Non-pigmented ciliary epithelial cell (primary cell): ENCODE measurements at places on chromosomes 13 and 19.
A peak's percentile ranks its signal among the peaks of the same experiment; 100 is the strongest.

DNA sequence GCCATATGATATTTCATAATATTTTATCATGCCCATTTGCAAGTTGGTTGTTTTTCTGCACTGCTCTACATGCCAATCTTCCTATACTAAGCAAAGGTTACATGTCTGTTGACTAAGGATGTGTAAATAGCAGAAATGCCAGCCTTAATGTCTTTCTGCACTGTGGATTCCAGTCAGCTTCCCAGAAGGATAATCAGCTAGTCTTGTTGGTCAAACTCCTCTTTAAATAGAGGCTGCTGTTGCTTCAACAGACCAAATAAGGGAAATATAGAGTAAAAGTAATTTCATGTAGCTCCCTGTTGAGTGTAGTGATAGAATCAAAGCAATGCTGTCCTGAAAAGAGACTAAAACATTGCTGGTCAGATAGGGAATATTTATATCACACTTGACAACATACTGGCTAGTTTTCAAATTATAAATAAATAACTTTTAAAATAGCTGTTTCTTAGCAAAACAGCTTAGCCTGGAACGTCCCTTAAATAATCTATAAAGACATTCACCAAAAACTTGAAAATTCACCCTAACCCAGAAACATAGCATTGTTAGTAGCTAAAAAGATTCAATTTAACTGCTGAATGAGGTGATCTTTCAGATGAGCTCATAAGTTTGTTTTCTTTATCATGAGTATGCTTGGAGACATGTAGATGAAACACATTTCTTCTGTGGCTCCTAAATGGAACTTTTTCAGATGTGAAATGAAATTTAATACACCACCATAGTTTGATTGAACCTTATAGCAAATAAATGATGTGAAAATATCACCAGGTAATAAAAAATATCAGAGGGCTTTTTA, 56.6 kb downstream of the FRY start:
- no peak for DNase-seq

DNA sequence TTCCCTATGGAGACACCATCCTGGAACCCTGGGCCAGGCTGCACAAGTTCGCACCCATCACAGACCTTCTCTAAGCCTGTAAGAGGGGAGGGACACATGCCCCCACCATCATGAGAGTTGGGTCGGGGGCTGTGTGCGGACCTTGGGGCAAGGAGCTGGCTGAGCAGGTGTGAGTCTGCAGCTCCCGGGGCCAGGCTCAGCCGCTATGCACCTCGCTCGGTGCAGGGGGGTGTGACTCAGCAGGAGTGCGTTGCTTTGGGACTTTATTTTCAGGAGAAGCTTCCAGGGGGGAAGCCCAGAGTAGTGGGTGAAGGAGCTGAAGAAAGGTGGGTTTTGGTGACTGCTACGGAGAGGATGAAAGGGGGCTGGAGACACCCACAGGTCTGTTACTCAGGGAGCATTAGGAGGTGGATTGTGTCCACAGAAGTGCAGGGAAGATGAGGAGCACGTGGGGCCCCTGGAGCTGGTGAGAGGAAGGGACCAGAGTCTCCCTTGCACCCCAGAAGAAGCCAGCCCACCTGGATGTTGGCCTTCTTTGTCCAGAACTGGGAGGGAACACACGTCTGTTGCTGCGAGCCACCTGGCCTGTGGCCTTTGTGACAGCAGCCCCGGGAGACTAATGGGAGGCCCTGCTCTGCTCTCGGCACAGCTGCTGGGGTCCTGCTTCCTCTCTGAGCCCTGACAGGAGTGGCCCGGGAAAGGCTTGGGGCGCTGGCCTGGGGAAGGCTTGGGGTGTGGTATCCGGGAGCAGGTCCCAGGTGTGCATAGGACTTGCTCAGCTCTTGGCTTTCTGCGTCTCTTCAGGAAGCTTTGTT, 162.6 kb downstream of the TEX29 start:
- no peak for DNase-seq

GRCh38 chr13:39777527-39778061, 122.1 kb downstream of the COG6 start:
- peak; percentile 95 for DNase-seq

DNA sequence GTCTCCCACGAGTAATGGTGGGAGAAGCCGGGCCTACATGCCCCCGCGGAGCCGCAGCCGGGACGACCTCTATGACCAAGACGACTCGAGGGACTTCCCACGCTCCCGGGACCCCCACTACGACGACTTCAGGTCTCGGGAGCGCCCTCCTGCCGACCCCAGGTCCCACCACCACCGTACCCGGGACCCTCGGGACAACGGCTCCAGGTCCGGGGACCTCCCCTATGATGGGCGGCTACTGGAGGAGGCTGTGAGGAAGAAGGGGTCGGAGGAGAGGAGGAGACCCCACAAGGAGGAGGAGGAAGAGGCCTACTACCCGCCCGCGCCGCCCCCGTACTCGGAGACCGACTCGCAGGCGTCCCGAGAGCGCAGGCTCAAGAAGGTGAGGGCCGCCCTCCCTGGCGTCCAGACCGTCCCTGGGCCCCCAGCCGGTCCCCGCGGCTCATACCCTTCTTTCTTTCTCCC, 1.4 kb upstream of the USF2 start:
- DNase-seq: no peak

DNA sequence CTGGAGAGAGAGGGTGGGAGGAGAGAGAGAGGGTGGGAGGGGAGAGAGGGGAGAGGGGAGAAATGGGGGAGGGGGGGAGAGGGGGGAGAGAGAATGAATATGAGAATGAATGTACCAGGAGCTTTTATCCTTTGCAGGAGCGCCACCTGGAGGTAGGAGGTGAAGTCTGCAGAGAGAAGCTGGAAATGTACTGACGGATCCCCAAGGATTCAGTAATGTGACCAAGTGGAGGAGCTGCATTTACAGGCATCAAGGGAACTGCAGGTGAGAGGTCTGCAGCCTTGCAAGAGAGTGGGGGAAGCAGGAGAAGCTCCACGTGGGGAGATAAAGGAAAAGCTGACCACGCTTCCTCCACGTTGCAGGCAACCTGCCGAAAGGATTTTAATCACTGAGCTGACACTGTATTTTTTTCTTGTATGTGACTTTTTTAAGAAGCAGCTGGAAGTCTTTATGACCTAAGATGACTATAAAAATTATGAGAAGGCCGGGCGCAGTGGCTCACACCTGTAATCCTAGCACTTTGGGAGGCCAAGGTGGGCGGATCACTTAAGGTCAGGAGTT, 33.7 kb downstream of the VSTM1 start:
- DNase-seq: peak; percentile 24

- no peak for DNase-seq
These were observed 2.0 kb upstream of the PTOV1 start for GRCh38 chr19:49848938-49849337.

- no peak for DNase-seq
These were observed 125.9 kb downstream of the MIPEP start for GRCh38 chr13:23763318-23763717.

- DNase-seq: no peak
These were observed 113.6 kb upstream of the ARGLU1 start for GRCh38 chr13:106681536-106681935.

DNA sequence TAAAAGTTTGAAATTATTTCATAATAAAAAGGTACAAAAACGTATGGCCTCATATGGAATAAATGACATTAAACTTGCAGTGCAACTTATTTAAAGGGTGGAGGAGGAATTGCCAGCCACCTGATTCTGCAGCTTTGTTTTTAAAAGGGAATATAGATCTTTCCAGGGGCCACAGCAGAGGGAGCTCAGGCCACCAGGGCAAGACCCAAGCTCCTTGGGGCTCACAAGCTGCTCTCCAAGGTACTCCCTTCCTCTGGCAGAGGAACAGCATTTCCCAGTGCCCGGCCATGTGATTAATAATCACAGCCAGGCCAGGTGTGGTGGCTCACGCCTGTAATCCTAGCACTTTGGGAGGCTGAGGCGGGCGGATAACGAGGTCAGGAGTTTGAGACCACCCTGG, 6.2 kb downstream of the ACOD1 start:
- no peak for DNase-seq

GRCh38 chr19:35306473-35307246, 14.7 kb downstream of the MAG start:
- no peak for DNase-seq

DNA sequence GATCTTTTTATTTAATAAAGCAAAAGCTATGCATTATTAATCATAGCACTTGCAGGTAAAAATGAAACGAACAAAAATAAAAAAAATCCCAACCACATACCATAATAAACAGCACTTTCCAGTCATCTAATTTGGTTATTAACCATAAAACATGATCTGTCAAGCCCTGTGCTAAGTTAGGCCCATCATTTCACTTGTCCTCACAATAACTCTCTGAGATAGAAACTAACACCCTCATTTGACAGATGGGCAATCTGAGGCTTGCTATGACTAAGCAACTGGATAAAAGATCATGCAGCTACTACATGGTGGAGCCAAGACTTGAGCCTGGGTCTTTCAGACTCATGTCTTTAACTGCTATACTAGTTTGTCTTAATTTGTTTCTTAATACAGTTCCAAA, 21.8 kb downstream of the PROSER1 start:
- no peak for DNase-seq

GRCh38 chr13:98678741-98679140, 73.7 kb downstream of the SLC15A1 start:
- no peak for DNase-seq

DNA sequence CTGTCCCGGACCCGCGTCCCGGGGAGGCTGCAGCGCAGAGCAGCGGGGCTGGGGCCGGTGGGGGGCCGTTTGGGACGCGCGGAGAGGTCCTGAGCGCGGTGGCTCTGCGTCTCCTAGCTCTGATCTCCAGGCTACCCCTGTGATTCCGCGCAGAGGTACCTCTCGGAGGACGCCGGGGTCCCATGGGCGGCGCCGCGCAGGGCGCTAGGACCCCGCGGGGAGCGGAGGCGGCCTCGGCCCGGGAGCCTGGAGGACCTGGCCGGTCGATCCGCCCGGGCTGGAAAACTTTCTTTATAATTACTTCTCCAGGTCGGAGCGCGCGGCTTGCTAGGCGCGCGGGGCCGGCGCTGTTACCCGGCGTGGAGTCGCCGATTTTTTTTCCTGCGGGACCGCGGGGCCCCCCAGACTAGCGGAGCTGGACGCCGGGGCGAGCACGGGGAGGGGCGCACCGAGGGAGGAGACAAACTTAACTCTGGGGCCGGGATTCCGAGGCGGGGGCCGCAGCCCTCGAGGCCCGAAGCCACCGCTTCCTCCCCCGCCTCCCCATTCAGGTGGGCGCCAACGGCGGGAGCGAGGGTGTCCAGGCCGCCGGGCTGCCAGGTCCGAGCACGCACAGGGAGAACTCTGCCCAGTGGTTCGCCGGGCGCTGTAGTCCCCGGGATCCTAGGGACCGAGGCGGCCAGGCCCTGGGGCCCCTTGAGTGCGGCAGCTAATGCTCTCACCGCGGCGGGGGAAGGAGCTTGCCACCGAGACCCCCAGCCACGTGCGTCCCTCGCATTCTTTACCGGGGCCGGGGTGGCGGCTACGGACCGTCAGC, 848 bp upstream of the CEBPA start:
- peak; percentile 4 for DNase-seq

DNA sequence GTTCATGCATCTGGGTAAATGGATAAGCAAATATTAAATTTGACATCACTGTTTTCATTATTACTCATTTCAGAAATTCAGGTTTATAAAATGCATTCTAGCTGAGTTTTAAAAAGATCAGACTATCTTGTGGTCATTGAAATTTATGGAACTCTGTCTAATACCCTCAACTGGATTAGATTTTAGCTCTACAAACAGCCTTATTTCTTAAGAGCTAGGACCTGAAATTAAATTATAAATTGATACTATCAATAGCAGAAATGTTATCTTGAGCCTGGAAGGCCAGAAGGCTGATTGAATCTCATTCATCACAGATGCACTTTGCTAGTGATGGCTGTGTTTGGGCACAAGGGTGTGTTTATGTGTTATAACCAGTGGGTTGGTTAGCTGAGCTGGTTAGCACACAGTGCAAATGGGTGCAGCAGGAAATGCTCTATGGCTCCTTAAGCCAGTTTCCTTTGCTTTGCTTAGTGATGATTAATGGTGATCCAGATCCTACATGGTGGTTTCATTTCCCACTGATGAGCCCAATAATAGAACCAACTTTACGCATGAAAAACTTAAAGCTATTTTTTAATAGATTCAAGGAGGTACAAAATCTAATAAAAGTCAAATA, 310.8 kb upstream of the KLF12 start:
- no peak for DNase-seq

DNA sequence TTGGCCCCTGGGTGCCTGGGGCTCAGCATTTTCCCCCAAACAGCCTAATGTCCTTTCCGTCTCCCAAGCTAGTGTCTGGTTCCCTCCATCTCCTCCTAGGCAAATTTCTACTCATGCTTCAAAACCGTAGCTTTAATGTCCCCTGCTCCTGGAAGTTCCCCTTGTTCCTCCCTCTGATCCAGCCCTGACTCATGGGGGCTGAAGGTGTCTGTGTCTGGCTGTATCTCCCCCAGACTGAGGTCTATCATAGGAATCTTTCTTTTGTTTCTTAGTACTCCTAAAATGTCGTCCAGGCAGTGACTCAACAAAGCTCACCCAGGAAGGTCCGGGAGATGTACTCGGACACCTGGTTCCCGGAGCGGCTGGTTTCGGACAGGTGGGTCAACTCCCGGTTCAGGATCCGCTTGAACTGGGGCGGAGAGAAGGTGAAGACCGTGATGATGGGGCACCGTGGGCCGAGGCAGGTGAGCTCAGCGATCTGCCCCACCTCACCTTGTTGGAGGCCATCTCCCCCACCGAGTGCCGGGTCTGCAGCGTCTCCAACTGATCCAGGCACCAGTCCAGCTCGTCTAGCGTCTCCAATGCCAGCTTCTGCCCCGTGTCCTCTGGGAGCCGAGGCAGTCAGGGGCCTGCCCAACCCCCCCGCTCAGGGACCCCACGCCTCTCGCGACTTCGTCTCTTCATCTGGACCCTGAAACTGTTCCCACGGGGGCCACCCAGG, 6.2 kb downstream of the PDE4C start:
- DNase-seq: no peak

DNA sequence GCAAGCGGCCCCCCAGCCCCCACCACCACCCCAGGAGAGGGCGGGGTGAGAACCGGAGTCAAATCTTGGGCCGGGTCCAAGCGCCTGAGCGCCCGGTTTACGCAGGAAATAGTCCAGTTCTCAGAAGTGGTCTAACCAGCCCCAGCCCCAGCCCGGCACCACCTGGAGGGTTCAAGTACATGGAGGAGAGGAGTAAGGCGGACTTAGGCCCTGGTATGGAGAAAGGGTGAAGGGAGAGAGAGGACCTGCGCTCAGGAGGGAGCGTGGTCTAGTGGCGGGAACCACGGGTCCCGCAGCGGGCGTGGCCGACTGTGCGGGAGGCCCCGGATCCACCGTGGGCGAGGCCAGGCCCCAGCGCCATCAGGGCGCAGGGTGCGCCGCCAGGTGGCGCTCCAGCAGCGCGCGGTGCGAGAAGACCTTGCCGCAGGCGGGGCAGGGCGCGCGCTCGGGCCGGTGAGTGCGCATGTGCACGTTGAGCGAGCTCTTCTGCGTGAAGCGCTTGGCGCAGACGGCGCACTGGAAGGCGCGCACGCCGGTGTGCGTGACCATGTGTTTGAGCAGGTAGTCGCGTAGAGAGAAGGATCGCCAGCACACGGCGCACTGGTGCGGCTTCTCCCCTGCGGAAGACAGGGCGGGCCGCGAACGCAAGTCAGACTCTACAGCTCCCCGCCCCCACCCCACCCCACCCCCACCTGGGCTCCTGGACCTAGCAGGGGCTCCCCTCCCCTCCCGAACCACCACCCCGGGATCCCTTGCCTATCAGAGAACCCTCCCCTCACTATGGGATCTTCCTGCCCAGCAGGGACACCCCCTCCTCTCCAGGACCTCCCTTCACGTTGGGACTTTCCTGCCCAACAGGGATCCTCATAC, 2.1 kb upstream of the SLC27A5 start:
- peak; percentile 42 for DNase-seq

GRCh38 chr19:52923778-52924593, 758 bp upstream of the ZNF888 start:
- DNase-seq: no peak
